ENCODE measurements at places on chromosomes 3 and 15.

- DNase-seq: peak; percentile 53
These were observed 6.3 kb upstream of the CTSH start for GRCh38 chr15:78950902-78951840.

DNA sequence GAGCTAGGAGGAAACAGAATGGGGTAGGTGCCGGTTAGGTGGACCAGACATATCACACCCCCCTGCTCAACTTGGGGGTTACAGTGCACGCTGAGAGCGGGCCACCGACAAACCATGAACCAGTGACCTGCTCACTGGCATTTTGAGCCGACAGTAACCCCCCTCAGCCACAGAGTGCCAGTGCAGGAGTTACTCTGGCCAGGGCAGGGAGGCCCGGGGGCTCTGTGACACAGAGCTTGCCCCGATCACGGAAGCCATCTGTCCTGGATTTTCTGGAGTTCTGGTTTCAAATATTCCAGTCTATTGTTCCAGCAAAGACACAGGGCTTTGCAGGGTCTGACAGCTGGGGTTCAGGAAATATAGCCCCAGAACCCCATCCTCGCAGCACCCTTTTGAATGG lies 225.2 kb downstream of the VPS13C start:
- no peak for DNase-seq

- no peak for DNase-seq
These were observed 20.4 kb upstream of the LAMP3 start for GRCh38 chr3:183182732-183183610.

- DNase-seq: no peak
These were observed 81.8 kb upstream of the MEX3B start for GRCh38 chr15:82127581-82127980.

- no peak for DNase-seq
These were observed 6.8 kb upstream of the ANKRD28 start for GRCh38 chr3:15804553-15805095.

DNA sequence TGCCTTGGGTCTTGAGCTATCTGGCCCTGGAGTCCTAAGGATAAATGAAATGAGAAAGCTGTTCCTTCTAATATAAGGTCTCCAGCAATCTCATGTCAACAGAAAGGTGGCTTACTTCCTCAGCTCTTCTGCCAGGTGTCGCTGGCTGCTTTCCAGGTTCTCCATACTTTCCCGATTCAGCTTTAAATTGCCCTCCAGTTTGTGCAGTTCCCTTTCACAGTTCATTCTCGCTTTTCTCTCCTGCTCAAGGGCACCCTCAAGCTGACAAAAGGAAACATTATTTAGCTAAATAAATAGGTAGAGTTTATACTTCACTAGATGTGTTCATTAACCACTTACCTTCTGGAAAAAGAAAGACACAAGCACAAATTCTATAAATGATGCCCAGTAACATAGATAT lies 73.0 kb downstream of the MYH15 start:
- no peak for DNase-seq

DNA sequence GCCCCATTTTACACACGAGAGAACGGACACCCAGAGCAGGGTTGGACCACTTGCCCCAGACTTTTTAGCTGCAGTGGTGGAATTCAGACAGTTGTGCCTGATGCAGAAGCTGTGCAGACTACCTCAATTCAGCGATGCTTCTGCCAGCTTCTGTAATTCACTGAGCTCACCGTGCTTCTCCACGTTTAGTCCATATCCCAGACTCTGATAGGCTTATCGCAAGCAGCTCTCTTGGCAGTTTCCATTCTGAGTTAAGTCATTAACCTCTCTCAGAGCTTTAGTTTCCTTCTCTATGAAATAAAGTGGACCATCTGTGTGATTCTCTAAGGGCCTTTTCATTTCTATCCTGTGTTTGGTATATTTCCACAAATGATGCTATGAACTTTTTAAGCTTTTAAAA lies 37.1 kb downstream of the ABHD17C start:
- DNase-seq: no peak

GRCh38 chr15:28019594-28020309 lies 79.4 kb downstream of the OCA2 start:
- DNase-seq: no peak

DNA sequence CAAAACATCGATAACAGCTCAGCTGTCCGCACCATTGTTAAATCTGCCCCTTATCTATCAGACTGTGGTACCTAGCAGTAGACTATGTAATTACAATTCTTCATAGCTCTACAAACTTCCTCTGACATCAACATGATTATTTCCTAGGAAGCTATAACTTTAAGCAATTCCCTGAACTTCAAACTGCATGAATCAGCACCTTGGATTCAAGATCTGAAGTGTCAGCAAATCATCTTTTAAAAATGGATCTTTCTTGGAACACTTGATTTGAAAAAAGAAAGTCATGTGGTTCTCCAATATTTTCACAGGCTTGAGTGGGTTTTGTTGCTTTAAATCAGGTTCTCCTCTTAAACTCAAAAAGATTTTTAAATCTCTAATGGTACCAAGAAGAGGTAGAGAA lies 680.7 kb upstream of the LMCD1 start:
- DNase-seq: no peak

GRCh38 chr3:123202451-123202850 lies 708 bp downstream of the SEC22A start:
- peak; percentile 27 for DNase-seq

DNA sequence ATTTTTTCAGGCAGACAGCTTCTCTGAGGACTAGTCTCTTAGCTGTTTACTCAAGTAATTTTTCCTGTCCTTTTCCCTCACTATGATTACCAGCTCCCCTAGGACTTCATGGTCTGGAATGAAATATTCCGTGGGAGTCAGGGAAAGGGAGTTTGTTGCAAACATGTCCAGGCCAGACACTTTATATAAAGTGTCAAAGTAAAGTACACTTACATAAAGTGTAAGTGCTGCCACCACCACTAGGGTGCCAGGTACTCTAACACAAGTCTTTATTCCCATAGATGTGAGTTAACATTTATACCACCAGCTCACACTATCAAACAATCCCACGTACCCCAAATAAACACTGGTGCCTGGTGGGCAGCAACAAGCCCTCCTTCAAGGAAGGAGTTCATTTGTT lies 179.8 kb downstream of the SNRPN start:
- DNase-seq: peak; percentile 1

GRCh38 chr3:78022232-78022631 lies 982.3 kb downstream of the ROBO2 start:
- no peak for DNase-seq

- DNase-seq: no peak
These were observed 14.5 kb downstream of the RBP1 start for GRCh38 chr3:139524841-139525636.
